ENCODE measurements at places on chromosomes 3 and 15.

GRCh38 chr3:148551767-148552260 lies 145.9 kb upstream of the AGTR1 start:
- no peak for DNase-seq

DNA sequence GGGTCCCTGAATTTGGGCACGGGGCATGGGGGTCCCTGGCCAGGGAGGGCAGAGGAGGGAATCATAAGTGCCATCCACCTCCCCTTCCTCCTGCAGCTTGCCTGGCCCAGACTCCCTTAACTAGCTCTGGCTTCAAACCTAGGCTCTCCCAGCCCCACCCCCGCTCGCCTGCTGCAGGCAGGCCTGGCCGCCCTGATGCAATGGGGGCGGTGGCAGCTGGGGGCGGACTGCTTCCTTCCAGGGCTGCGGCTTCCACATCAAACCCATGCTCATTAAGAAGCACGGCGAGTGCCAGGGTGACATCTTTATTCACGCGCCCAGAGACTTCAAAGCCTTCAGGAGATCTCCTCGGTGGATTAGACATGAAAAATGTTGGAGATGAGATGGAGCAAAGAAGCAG lies 123.1 kb downstream of the TPRA1 start:
- no peak for DNase-seq

DNA sequence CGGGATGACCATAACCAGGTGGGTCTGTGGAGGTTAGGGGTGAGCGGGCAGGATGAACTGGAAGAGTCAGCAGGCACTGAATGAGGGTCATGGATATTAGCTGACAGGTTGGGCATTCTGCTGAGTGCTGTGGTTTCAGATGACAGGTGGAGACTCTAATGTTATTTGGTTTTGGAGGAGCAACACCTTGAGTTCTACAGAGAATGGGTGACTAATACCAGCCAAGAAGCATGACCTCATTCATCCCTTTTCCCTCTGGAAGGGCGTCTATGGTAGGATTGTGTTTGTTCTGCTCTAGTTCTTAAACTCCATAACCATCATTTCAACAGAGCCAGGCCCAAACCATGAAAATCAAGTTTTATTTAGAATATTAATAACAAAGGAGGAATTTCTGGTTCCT lies 550.7 kb upstream of the LMCD1 start:
- no peak for DNase-seq

GRCh38 chr3:150394606-150395005 lies 13.5 kb upstream of the TSC22D2 start:
- peak; percentile 33 for DNase-seq

GRCh38 chr3:3082234-3082924 lies 27.8 kb downstream of the IL5RA start:
- DNase-seq: no peak

GRCh38 chr3:51686512-51687215 lies 15.6 kb downstream of the TEX264 start:
- peak; percentile 55 for DNase-seq

- DNase-seq: no peak
Measured at GRCh38 chr3:161548301-161548700, 51.7 kb downstream of the OTOL1 start.

- DNase-seq: no peak
Measured at GRCh38 chr3:98745718-98746117, 17.4 kb upstream of the ST3GAL6 start.

- peak; percentile 15 for DNase-seq
Measured at GRCh38 chr3:152909180-152909883, 74.4 kb downstream of the P2RY1 start.

GRCh38 chr3:49606427-49606826 lies 52.1 kb downstream of the BSN start:
- no peak for DNase-seq

All from EH (cell line).